ENCODE measurements at places on chromosomes 1 and 21.

DNA sequence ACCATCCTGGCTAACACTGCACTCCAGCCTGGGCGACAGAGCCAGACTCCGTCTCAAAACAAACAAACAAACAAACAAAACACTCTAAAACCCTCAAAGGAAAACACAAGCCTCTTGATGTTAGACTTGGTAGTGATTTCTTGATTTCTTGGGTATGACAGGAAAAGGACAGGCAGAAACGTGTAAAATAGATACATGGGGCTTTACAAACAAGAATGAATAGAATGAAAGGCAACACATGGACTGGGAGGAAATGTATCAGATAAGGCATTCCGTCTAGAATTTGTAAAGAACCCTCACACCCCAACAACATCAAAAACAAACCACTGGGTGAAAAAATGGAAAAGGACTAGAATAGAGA lies 7.8 kb upstream of the PRXL2B start:
- no peak for DNase-seq

DNA sequence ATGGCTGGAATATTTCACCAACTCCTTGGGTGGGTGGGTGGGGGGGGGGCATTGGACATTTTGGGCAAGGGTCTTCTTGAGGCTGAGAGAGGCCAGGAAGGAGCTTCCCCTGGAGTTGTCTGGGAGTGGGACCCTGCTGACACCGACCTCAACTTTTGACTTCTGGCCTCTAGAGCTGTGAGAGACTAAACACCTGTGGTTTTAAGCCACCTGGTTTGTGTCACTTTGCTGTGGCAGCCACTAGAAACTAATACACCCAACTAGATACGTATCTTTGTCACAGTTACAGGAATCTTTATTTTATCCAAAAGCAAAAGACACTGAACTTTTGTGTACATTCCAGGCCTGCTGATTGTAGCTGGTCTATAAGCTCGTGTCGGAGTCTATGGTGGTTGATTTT lies 9.9 kb upstream of the RIPK4 start:
- DNase-seq, result no peak

DNA sequence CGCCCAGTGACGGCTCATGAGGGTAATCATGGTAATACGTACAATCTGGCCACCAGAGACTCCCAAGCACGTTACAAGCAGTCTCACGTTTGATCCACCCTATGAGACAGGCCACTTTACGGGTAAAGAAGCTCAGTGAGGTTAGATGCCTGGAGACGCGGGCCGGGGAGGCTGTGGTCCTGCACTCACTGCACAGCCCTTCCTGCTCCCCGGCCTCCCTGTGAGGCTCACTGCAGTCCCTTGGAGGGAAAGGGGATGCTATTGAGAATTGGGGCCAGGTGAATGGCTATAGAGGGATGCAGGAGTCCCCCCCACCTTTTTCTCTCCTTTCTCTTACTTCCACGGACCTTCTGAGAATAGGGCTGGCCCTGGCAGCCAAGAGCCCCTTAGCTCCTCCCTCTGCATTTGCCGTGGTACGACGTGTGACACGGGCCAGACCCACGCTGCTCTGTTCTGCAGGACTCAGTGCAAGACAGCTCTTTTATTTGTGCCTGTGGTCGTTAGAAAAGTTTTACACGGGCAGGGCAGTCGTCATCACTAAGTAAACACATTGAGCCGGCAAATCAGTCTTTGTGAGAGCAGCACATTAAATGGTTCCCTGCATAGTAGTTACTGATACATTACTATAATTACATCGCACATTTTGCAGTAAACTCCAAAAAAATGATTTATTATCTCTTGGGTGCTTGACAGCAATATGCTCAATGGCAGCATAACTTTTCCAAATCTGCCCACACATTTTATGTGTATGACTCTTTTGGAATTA lies 18.8 kb downstream of the KIF26B start:
- no peak for DNase-seq

GRCh38 chr1:64133036-64133435 lies 70.4 kb upstream of the UBE2U start:
- no peak for DNase-seq

DNA sequence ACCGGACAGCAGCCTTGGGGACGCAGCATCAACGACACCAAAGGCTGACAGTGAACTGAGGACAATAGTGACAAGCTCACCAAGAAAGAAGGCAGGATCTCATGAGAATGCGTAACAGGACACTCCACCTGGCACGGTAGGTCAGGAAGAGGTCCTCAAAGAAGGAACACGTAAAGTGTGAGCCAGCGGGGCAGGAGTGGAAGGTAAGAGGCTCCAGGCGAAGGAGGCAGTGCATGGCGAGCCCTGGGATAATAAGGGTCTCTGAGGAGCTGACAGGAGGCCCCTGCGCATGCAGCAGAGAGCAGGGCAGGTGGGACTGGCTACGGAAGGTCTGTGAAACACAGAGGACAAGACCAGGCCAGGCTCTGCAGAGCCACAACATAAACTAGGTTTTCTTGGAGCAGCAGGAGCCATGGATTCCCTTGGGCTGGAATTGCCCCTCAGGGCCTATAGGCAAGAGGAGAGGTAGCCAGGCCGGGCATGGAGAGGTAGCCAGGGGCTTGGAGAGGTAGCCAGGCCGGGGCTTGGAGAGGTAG lies 8.2 kb downstream of the LSS start:
- DNase-seq, result no peak

Data from mucosa of descending colon (tissue), 3 donors.